Kidney (tissue), 22 donors: ENCODE measurements at places on chromosomes 4 and X. TPM values are rescaled to one million over a fixed set of nuclear protein-coding genes. Genes with fewer than 3 reads are reported as not detected.

The MAGEC2 gene
- not detected for total RNA-seq

The SYP gene
- 4.0 TPM for total RNA-seq

The FATE1 gene
- not detected for total RNA-seq

The CNGA1 gene
- total RNA-seq: 3.4 TPM

The PAGE5 gene
- not detected for total RNA-seq

The RRH gene
- 0.44 TPM for total RNA-seq

The SSX3 gene
- not detected for total RNA-seq

The ADH6 gene
- 10.2 TPM for total RNA-seq

The GLOD5 gene
- 0.94 TPM for total RNA-seq

The SSX2B gene
- not detected for total RNA-seq

The GATA1 gene
- 0.60 TPM for total RNA-seq

The PRKG2 gene
- total RNA-seq: 1.4 TPM

The GLUD2 gene
- 2.6 TPM for total RNA-seq

The LUZP4 gene
- not detected for total RNA-seq
